Fibroblast of skin of abdomen (primary cell): ENCODE measurements at places on chromosomes 1 and 21.

- DNase-seq = no peak
Measured at GRCh38 chr1:169527001-169527400, 41.3 kb upstream of the SLC19A2 start.

DNA sequence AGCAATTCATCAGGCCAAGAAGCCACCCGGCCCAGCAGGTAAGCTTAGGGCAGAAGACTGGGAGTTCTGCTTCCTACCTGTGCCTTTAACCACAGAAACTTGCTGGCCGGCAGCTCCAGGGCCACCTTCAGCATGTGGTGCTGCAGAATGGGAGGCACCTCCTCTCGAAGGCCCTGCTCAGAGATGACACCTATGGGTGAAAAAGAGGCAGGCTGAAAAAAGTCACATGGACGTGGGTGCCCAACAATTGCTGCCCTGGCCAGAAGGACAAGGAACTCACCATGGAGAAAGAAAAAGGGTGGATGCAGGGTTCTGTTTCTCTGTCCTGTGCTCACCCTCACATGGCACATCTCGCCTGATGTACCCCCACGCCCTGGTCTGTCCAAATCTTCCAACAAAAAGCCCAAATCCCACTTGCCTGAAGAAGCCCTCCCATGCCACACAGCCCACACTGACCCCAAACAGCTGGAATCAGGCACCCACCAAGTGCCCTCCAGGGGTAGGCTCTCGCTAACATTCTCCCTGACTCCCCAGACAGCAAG is 33.0 kb downstream of the URB1 start:
- DNase-seq = no peak

DNA sequence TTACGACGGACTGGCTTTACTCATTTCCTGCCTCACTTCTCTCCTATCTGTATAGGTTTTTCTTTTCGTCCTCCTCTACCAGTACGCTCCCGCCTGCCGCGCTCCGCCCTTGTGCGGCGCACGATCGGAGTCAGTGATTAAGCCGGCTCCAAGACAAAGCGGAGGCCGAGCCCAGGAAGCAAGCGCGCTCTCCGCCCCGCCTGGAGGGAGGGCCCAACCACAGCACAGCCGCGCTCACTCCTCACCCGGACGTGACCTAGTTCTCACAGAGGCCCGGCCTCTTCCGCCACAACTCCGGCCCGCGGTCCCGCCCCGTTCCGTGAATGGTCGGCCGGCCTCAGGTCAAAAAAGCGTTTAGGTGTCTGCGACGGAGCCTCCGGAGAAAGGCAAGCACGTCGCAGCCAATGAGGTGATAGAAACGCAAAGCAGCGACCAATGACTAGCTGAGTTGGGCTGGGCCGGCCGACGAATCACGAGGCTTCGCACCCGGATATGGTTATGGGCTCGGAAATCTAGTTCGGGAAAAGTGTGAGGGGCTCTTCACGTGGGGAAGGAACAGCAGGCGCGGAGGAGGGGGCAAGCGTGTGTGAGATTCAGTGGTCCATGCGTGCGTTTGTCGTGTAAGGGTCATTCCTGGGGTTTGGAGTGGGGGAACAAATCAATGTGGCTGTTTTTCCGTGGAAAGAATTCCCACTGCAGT is at the start of gene METTL13:
TSS of gene METTL13 (plus strand) at position 485 of the 700 bp plus-strand sequence. CDS start 308 bp downstream, outside the sequence.
- peak; percentile 99 for DNase-seq

- no peak for DNase-seq
Measured at GRCh38 chr1:18176619-18177018, 69.0 kb downstream of the IGSF21 start.

DNA sequence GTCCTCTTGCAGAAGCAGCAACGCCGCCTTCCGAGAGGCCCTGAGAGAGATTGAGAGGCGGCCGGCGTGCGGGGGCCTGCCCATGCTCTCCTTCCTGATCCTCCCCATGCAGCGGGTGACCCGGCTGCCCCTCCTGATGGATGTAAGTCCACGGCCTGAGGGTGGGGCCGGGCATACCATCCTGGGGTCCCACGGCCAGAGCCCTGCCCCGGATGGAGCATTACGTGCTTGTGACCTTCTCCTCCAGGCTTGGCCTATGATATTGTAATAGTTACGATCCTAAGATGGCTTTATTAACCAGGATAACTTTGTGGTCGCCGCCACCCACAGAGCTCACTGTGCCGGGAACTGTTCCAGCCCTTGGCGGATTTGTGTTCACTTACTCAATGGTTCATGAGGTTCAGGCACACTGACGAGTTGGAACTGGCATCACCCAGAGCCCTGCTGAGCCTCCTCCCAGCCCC is 18.9 kb downstream of the ARHGEF16 start:
- DNase-seq = peak; percentile 90

DNA sequence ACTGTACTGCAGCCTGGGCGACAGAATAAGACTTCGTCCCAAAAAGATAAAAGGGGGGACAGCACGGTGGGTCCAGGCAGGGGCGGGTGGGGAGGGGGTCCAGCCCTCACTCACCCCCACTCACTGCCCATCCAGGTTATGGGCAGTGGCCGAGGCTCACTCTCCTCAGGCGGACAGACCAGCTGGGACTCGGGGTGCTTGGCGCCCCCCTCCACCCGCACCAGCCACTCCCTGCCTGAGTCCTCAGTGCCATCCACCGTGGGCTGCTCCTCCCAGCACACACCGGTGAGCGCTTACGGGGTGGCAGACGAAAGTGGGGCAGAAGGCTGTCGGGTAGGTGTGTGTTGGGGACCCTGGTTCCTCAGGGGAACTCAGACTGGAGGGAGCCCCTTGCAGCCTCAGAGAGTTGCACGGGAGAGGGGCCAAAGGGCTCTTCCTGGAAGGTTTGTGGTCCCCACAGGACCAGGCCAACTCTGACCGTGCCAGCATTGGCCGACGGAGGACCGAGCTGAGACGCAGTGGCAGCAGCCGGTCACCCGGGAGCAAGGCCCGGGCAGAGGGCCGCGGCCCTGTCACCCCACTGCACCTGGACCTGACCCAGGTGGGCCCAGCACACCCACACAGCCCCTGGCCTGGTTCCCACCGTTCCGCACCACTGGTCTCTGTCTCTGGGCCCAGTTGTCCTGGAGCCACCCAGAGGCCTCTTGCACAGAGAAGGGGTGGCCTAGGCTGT is 6.6 kb downstream of the PLEKHN1 start:
- DNase-seq = no peak

GRCh38 chr1:55632906-55633305 is 417.7 kb upstream of the USP24 start:
- no peak for DNase-seq

- DNase-seq = no peak
Measured at GRCh38 chr1:85282424-85282823, 6.0 kb upstream of the BCL10 start.

GRCh38 chr1:230427094-230427876 is 1.2 kb upstream of the PGBD5 start:
- no peak for DNase-seq

DNA sequence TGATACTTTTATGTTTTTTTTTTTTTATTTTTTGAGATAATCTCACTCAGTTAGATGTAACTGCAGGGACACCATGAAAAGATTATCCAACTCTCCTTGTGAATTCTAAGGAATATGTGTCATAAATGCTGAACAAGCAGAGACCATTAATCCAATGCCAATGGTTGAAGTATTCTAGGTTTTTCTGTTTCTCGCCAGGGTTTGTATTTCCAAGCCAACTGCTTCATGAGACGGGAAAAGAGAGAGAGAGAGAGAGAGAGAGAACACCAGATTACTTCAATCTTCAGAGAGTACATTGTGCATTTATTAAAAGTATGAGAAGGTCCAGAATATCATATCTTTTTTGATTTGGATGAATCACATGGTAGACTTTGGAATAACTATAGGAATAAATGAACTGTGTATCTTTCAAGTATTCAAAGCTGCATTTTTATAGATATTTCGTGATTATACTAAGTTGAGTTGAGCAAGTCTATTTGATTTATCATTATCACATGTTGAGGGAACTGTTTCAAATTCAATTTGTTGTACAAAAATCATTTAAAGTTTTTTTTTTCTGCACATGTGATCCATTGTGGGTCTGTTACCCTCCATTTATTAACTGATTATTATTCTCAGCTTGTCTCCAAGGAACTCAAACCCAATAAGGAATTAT is 108.4 kb downstream of the PLA2G4A start:
- no peak for DNase-seq

GRCh38 chr1:53614231-53615021 is 124.5 kb downstream of the GLIS1 start:
- no peak for DNase-seq

GRCh38 chr1:114499478-114499877 is 11.5 kb downstream of the TRIM33 start:
- DNase-seq = no peak

DNA sequence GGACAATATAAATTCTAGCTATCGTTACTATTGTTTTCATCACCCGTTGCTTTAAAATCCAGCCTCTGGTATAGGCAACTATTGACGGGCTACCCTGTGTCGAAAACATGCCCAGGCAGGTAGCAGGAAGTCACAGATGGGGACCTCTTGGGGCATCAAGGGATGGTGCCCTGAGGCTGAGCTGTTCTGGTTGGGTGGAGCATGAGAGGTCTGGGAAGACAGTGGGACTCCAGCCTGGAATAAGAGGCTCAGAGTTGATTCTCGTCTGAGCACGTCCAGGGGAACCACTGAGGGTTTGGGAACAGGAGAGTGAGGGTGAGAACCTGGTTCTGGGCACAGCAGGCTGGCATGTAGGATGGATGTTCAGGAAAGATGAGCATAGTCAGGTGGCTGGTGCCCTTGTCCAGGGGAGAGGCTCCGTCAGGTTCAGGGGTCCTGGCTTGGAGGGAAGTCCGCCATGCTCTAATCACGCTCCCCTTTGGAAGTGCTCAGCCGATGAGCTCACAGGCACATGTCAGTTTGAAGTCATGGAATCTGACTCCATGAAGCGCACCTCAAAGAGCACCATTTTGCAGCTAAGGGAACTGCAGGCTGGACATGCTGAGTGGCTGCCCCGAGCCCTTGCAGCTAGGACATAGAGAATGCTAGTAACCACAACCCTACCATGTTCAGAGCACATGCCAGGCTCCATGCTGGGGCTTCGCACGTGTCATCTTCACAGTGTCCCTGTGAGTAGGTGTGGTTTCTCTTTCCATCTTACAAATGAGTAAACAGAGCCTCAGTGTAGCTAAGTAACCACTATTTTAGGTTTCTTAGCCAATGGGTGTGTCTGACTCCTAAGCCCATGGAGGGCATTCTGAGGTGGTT is 21.0 kb downstream of the PCSK9 start:
- no peak for DNase-seq

DNA sequence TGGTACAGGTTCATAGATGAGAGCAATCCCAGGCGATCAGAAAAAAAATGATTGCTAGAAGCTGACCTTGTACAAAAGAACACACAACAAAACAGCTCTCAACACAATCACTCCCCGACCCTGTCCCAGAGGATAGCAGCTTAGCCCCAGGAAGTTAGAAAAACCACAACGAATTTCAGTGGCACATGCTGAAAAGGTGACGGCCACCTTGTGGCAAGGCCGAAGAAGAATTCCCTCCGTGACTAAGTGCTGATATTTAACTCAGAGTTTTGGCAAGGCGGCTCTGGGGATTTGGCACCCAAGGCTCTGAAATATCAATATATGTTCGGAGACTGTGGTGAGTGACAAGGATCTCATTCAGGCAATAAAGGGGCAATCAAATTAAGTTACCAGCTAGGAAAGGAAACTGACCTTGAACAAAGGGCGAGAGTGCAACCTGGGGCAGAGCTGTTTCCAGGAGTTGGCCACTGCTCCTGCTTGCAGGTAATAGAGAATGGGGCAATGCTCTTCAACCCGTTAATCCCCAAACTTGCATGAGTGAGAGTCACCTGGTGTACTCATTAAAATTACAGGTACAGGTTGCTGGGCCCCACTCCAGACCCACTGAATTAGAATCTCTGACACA is 96.2 kb downstream of the BEND5 start:
- DNase-seq = no peak

GRCh38 chr1:2801535-2802291 is at the start of gene TTC34:
Gene TTC34, minus strand, starts transcription at chr1:2801693. Its CDS starts 866 bp downstream, at chr1:2800827.
- no peak for DNase-seq

- DNase-seq = no peak
Measured at GRCh38 chr1:66532214-66532613, 1.7 kb upstream of the SGIP1 start.

DNA sequence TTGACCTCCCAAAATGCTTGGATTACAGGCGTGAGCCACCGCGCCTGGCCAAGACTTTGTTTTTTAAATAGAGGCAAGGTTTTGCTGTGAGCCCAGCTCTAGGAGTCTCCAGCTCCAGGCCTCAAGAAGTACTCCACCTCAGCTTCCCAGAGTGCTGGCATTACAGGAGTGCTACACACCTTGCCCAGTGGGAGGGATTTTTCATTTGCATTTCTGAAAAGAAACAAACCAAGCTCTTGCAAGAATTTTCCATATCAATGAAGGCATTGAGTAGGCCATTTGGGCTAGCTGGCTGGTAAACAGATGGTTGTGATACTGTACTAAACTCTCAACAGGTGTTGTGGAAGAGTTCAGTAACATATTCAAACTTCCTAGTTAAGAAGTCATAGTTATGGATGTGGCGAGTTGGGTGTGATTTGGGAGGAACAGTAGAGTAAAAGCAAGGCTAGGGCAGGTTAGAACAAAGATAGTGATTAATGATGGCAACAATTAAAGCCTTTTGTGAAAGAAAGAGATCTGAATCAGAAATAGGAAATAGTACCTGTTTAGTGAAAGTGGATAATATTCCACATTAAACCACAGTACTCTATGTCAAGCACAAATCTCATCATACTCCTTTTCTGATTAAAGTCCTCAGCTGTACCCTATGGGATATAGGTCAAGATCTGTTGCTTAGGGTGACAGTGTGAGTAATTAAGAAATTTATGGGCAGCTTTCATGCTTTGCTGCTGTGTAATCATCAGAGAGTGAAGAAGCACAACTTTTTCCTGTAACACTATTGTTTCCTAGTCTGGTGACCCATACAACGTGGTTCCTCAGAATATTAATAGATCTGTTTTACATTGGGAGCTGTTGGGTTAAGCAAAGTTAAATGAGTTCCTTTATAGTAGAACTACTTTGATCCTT is 10.7 kb downstream of the AKIRIN1 start:
- no peak for DNase-seq

GRCh38 chr1:72119491-72119890 is 162.8 kb downstream of the NEGR1 start:
- DNase-seq = no peak

DNA sequence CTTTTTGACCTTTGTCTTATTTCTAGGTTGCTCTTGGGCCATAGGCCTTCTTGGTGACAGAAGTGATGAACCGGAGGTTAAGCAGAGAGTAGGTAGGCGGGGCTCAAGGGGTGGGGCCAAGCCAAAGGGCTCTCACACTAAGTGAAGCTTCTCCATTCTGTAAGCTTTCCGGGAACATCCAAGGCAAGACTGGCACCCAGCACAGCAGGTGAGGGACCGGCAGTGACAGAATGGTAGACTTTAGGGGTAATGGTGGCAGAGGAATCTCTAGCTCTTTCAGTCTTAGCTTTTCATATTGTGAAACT is at the start of gene TNFAIP8L2:
TSS of gene TNFAIP8L2 (plus strand) at position 135 of the 305 bp plus-strand sequence. CDS start 2,049 bp downstream, outside the sequence.
- DNase-seq = no peak

DNA sequence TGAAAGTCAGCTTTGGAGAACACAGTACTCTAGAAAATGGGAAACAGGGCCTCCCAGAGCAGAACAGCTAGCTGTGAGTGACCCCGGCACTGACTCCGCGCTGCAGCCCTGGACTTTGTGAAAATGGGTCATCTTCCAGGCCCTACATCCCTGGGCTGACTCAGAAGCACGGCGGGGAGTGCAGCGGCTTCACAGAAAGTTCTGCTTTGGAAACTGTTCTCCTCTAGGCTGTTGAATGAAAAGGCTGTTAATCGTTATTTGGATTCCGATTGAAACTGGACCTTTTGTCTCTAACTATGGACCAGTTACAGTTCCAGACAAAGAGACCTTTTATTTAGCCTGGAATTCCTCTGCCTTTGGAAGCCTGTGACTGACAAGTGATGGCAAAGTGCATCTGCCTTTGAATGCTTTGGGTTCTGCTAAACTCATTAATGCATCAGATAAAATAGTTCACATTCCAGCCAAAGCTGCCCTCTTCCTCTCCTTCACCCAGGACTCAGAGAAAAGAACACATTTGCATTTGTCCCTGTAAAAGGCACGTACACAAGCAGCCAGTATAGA is 144.9 kb upstream of the HOOK1 start:
- peak; percentile 26 for DNase-seq
